ENCODE measurements at places on chromosomes 5 and 9. TPM values are rescaled to one million over a fixed set of nuclear protein-coding genes. Genes with fewer than 3 reads are reported as not detected.

OBP2A gene
- not detected for total RNA-seq

PCDHGB2 gene
- 3.8 TPM for total RNA-seq

GRCh38 chr5:68730220-68730978 is 363.4 kb upstream of the SLC30A5 start:
- no peaks in the 10 kb centered on the region for H3K36me3 ChIP-seq
- H3K4me1 ChIP-seq: 0 out of 2 replicates have a peak, but pooled peaks cover 3% of the 10 kb centered on the region
- no peak overlapping the region for H3K27ac ChIP-seq
- H3K27me3 ChIP-seq: no peaks in the 10 kb centered on the region
- H3K4me3 ChIP-seq: no peak overlapping the region

DNA sequence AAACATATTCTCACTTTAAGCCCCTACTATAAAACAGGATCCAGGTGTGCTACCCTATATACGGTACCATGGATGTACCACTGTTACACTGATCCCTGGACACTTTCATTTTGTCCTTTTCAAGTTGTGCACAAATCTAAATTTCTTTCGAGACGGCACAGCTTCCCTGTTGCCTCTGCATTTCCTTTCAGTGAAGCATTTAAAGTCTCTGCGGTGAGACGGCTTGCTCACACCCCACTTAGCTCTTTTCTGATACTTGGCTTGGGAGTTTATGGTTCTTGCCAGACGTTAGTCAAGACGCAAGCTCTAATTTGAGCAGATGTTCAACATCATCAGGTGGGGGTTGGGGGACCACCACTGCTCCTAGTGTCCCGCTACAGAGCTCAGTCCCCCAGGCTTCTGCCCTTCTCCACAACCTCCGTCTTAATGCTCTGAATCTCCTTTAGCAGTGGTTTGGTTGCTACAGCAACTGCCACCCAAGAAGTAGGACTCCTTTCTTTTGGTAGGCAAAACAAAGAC is 15.8 kb downstream of the F2RL2 start:
- H3K4me3 ChIP-seq: no peak overlapping the region
- H3K27me3 ChIP-seq: no peaks in the 10 kb centered on the region
- no peak for DNase-seq
- no peaks in the 10 kb centered on the region for H3K36me3 ChIP-seq
- H3K27ac ChIP-seq: no peak overlapping the region
- H3K4me1 ChIP-seq: 0 out of 2 replicates have a peak, but pooled peaks cover 2% of the 10 kb centered on the region

CER1 gene
- 22.3 TPM for total RNA-seq

DNA sequence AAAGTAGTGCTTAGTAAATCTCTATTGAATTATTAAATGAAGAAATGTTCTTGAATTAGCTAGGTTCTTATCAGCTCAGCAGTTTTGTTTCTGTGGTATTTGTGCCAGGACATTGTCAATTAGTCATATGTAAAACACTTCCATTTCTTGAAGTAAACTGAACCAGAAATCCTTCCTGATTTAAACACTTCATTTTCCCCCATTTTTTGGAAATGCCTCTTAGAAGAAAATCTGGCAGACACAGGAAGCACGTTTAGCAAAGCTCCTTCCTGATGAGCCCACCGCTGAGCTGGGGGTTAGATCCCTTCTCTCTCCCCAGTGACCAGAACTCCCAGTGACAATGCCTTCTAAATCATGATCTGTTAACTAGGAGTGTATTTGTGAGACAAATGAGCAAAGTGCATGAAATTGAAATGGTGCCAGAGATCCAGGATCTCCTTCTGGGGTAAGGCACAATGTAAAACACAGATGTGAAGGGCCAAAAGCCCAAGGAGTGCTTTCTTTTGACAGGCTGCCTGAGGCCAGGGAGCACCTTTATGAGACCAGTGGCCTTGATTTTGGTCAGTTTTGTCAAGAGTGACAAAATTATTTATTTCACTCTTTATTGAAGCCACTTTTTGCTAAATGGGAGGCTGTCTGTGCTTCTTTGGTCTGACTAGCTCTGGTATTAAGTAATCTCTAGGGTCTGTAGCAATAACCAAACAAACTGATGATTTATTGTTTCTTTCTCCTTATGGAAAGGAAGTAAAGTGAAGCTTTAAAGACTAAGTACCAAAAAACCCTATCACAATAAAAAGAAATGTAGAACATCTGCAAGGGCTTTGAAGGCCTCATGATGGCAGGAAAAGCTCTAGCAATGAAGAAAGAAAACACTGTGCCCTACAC is 25.5 kb upstream of the RUSC2 start:
- no peak overlapping the region for H3K4me3 ChIP-seq
- H3K4me1 ChIP-seq: no peaks in the 10 kb centered on the region
- no peaks in the 10 kb centered on the region for H3K36me3 ChIP-seq
- no peak overlapping the region for H3K27ac ChIP-seq
- no peak for DNase-seq

MTREX gene
- total RNA-seq: 123 TPM

- no peak overlapping the region for H3K27ac ChIP-seq
- H3K4me3 ChIP-seq: no peak overlapping the region
- no peaks in the 10 kb centered on the region for H3K27me3 ChIP-seq
- peaks cover 3% of the 10 kb centered on the region for H3K4me1 ChIP-seq
- DNase-seq: no peak
- H3K36me3 ChIP-seq: no peaks in the 10 kb centered on the region
These were observed 694.6 kb downstream of the DNAH5 start for GRCh38 chr5:13249854-13250253.

- H3K36me3 ChIP-seq: no peaks in the 10 kb centered on the region
- peak overlapping the region; percentile 64 for H3K27ac ChIP-seq
- H3K4me3 ChIP-seq: no peak overlapping the region
- peaks cover 2% of the 10 kb centered on the region for H3K4me1 ChIP-seq
These were observed 1408.4 kb upstream of the WWC1 start for GRCh38 chr5:166883016-166883415.

KIF24 gene
- total RNA-seq: 3.7 TPM

COL27A1 gene
- total RNA-seq: 17.5 TPM

- H3K27me3 ChIP-seq: no peaks in the 10 kb centered on the region
- no peak overlapping the region for H3K4me3 ChIP-seq
- H3K27ac ChIP-seq: no peak overlapping the region
- no peaks in the 10 kb centered on the region for H3K4me1 ChIP-seq
- no peaks in the 10 kb centered on the region for H3K36me3 ChIP-seq
- no peak for DNase-seq
These were observed 191.9 kb downstream of the ATP10B start for GRCh38 chr5:160660132-160660531.

- H3K36me3 ChIP-seq: peaks cover 28% of the 10 kb centered on the region
- no peak overlapping the region for H3K4me3 ChIP-seq
- no peaks in the 10 kb centered on the region for H3K27me3 ChIP-seq
- no peak for DNase-seq
- H3K4me1 ChIP-seq: no peaks in the 10 kb centered on the region
- no peak overlapping the region for H3K27ac ChIP-seq
These were observed 432.1 kb upstream of the RGMB start for GRCh38 chr5:98341038-98342032.

All from H9 (cell line).